ENCODE measurements at places on chromosomes 6 and 20.

GRCh38 chr6:26507658-26508057 lies 7.6 kb downstream of the BTN1A1 start:
- DNase-seq, result no peak

- peak; percentile 44 for DNase-seq
Observed at GRCh38 chr6:16322666-16323312, 84.4 kb downstream of the GMPR start.

DNA sequence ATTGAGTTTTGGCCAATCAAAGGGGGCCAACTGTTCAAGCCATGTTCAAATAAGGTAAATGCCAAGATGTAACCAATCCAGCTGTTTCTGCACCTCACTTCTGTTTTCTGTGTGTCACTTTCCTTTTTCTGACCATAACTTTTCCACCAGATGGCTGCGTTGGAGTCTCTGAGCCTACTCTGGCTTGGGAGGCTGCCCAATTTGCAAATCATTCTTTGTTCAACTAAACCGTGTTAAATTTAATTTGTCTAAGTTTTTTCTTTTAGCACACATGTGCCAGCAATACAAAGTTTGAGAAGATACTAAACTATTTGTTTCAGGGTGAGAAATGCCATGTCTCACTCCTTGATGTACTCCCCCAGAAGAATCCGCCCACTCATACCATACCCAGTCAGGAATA lies 52.1 kb downstream of the IYD start:
- DNase-seq, result no peak

GRCh38 chr20:37567331-37567665 lies 39.6 kb upstream of the BLCAP start:
- DNase-seq, result no peak

DNA sequence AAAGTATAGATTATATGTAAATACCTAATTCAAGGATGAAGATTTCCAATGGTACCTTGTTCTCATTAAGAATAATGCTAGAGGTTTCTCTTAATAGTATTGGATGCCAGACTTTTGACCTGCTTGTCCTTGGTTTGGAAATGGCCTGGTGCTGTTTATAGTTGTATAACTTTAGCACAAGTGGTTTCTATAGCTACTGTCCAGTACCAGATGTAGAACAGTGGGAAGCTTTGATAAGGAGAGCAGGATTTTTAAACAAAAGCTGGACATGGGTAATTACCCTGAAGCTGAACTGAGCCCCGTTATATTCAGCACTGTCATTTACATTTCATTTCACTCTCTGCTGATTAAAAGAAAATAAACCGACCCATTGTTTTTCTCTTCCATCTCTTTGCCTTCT lies 43.7 kb downstream of the TRMT11 start:
- no peak for DNase-seq

DNA sequence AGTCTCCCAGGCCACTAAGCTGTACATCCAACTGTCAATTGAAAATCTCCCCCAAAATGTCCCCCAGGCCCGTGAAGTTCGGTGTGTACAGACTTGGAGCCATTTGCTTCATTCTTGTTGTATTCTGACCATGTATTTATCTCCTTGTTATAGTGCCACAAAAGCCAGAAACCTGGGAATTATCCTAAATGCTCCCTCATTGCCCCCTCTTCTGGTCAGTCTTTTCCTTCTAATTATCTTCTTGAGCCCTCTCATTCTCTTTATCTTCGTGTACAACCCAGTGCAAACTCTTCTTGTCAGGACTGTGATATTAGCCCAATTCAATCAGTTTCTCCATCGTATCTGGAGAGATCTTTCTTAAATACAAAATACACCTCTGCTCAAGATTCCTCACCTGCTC lies 64.7 kb downstream of the RFX6 start:
- DNase-seq, result no peak

DNA sequence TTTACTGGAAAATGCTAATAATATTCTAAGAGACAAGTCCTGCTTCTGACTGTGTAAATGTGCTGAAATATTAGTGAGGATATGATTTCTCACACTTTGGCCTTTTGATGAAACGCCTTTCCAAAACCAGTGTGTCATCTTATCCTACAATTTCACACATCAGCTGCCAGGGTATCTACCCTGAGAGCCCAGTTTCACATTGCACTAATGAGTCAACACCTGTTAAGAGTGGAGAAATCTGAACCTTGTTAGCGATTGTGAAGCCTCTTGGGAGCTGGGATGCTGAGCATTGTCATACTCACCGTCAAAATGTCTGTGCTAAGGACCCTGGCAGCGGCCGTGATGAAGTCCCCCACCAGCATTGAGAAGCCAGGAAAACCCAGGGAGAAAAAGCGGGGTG lies 166.0 kb downstream of the RALGAPA2 start:
- no peak for DNase-seq

DNA sequence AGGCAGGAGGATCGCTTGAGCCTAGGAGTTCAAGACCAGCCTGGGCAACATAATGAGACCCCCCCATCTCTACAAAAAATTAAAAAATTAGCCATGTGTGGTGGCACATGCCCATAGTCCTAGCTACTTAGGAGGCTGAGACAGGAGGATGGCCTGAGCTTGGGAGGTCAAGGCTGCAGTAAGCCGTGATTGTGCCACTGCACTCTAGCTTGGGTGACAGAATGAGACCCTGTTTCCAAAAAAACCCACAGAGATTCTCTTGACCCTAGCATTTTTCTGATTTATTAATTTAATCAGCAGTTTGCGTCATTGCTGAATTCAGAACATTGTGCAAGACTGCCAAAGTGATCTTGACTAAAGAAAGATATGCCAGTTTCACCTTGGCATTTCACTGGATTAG lies 36.8 kb downstream of the KDM1B start:
- DNase-seq, result no peak

- no peak for DNase-seq
Observed at GRCh38 chr6:152471456-152472265, 165.5 kb downstream of the SYNE1 start.

- no peak for DNase-seq
Observed at GRCh38 chr6:7580927-7581618, 8.9 kb upstream of the SNRNP48 start.

GRCh38 chr6:6969761-6970223 lies 138.0 kb upstream of the RREB1 start:
- DNase-seq, result no peak

- DNase-seq, result no peak
Observed at GRCh38 chr6:47521961-47522360, 44.4 kb downstream of the CD2AP start.

DNA sequence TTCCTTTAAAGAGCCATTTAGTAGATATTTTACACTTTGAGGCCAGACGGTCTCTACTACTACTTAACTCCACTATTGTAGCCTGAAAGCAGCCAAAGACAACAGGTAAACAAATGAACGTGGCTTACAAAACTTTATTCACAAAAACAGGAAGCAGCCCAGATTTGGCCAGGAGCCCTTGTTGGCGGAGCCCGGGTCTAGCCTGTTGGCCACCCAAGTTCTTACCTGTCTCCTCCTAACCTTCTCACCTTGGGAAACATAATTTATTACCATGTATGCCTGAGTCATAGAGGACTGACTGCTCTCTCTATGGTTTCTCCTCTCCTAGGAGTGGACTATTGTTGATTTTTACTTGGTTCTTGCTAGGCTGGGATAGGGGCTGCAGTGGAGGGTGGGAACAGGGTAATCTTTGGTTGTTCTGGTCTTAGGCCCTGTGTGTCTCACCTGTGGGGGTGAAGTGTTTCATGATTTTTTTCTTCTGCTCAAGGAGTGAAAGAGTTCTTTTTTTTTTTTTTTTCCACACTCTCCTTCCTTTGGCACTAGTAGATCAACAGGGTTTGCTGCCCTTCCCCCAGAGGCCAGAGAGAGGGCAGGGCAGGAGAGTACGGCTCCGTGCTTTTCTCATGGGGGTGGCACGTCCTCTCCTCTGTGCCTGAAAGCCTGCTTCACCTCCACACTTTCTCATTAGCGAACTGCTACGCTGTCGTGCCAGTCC lies 90.0 kb downstream of the RPP40 start:
- no peak for DNase-seq

GRCh38 chr20:14434384-14435136 lies 97.1 kb upstream of the FLRT3 start:
- no peak for DNase-seq

DNA sequence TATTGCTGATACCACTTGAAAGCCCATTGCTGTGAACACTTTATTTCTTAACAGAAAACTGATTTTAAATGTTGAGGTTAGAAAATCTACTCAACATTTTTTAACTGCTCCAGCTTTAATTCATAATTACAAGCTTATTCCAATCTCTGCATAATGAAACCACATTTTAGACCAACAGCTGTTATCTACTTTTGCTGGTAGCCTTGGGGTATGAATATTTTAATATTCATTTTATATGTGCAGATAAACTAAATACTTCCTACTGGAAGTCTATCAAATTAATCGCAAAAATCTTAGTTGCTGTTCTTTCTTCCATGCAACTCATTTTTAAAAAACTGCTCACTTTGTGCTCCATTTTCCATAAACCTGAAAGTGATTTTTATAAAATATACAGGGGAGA lies 189.3 kb upstream of the SLC35B3 start:
- DNase-seq, result no peak

DNA sequence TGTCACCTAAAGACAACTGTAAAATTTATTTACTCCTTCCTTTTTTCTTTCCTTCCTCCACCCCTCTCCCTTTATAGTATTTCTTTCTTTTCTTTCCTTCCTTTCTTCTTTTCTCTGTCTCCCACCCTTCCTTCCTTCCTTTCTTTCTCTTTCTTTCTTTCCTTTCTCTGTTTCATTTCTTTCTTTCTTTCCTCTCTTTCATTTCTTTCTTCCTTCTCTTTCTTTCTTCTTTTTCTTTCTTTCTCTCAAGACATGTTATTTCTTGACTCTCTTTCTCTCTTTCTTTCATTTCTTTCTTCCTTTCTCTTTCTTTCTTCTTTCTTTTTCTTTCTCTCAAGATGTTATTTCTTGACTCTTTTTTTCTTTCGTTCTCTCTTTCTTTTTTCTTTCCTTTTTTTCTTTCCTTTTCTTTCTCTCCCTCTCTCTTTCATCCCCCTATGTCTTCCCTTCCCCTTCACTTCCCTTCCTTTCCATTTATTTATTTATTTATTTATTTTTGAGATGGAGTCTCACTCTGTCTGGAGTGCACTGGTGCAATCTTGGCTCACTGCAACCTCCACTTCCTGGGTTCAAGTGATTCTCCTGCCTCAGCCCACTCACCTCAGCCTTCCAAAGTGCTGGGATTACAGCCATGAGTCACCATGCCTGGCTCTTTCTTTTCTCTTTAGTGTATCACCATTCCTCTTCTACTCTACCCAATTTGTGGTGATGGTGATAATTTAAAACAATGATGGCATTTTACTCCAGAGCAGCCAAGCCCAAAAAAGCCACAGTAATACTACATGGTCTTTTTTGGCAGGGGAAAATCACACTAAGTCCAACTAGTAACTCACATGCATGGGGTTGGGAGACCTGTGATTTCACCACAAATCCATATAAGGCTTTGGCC lies 188.2 kb downstream of the ADGRG6 start:
- DNase-seq, result no peak

- DNase-seq, result no peak
Observed at GRCh38 chr6:157614026-157614568, 208.9 kb upstream of the SNX9 start.

DNA sequence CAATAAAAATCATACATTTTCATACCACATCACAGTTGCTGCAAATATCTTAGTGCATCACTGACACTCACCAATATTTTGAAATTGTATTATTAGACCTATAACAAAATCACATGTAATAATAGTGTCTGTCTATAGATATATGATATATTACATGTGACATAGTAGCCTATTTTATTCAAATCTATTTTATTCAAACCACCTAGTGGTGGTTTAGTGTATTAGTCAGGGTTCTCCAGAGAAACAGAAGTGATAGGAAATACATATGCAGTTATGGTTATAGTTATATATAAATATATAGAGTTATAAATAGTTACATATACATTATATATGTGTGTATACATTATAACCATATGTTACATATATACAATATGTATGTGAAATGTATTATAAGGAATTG lies 366.5 kb upstream of the ARID1B start:
- DNase-seq, result no peak

Data from T-helper 2 cell (primary cell).